ENCODE measurements at places on chromosomes 3 and 15.

- DNase-seq = no peak
Measured at GRCh38 chr15:65845826-65846519, 23.3 kb upstream of the RAB11A start.

DNA sequence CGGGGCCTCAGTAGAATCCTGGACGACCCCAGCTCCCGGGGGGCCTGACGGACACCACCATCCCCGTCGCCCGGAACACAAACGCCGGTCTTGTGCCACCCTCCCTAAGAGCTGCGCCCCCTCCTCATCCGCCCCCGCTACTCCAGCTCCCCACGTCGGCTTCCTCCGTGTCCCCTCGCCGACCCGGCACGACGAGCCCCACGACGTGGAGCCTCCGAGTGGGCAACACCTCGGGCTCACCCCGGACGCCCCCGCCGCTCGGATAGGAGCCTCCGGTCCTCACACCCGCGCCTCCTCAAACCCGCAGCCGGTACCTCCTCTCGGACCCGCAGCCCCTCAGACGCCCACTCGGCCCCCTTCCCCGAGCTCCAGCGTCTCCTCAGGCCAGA lies 525 bp downstream of the NPTN start:
- DNase-seq = no peak

DNA sequence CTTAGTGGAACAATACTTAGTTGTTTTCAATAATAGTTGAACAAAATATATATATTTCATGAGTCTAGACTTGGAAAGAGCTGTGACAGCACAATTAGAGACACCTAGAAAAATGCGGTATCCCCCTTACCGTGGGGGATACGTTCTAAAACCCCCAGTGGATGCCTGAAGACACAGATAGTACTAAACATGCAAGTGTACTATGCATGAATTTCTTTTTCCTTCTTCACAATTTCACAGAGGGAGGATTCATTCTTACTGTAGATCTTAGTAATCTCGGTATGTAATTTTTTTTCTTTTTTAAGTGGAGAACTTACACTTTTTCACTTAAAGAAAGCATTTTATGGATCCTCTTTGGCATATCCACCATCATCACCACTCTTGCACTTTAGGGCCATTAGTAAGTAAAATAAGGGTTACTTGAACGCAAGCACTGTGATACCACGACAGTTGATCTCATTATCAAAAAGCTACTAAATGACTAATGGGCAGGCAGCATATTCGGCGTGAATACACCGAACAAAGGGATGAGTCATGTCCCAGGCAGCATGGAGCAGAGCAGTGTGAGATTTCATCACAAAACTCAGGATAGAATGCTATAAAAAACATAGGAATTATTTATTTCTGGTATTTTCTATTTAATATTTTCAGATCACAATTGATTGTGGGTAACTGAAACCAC lies 72.3 kb upstream of the ZNF280D start:
- peak; percentile 70 for DNase-seq

GRCh38 chr3:122030381-122031122 lies 8.5 kb upstream of the ILDR1 start:
- peak; percentile 5 for DNase-seq

DNA sequence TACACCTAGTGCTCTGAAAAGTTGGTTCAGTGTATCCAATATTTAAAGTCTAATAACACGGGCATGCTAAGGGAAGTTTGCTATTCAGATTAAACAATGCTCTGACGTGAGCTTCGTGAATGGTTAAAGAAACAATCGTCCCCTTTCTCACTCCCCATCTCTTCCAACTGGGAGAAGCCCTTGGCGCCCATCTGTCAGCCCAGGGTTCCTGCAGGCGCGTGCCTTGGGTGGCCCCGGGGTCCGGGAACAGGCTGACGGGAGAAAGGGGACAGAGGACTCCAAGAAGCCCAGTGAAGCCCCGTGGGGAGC lies 413 bp downstream of the SEC22C start:
- no peak for DNase-seq

DNA sequence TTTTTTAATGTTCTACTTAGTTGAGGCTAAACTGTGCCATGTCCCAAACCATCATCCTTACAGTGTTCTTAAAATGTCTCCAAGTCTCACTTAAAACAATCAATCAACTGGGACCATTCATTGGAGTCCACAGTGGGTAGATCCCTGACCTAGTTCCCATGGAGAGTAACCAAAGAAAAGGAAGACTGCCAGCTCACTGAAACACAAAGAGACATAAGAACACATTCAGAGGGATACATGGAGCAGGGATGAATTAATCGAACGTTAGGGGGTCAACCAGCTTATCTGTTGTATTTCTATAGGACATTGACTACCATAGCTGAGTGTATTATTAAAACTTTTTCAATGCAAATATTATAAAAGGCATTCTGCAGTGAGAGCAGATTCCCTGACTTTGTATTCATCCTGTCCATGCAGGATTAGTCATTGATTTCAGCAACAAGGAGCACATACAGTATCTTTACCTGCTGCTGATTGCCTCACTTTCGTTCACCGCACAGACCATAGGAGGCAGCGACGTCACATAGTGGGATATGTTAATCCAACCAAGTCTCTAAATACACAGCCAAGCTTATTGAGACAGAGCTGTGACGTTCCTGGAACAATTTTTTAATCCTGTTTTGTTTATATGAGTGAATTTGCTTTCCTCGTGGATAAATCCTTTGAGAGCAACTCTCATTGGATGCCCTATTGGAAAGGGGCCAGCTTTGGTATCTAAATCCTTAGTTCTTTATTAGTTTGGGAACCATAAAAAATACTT lies 364.9 kb upstream of the RBMS3 start:
- peak; percentile 70 for DNase-seq

GRCh38 chr3:61812085-61812484 lies 250.7 kb downstream of the PTPRG start:
- DNase-seq = no peak

GRCh38 chr15:69914960-69915359 lies 182.8 kb downstream of the TLE3 start:
- DNase-seq = no peak

GRCh38 chr3:43013743-43014155 lies 34.6 kb downstream of the GASK1A start:
- no peak for DNase-seq

- DNase-seq = no peak
Measured at GRCh38 chr3:149781741-149782140, 10.6 kb downstream of the ANKUB1 start.

GRCh38 chr3:186166036-186166435 lies 57.1 kb upstream of the ETV5 start:
- no peak for DNase-seq

GRCh38 chr15:82730022-82730530 lies 20.4 kb upstream of the AP3B2 start:
- no peak for DNase-seq

- DNase-seq = no peak
Measured at GRCh38 chr3:55664387-55664786, 177.3 kb upstream of the WNT5A start.

DNA sequence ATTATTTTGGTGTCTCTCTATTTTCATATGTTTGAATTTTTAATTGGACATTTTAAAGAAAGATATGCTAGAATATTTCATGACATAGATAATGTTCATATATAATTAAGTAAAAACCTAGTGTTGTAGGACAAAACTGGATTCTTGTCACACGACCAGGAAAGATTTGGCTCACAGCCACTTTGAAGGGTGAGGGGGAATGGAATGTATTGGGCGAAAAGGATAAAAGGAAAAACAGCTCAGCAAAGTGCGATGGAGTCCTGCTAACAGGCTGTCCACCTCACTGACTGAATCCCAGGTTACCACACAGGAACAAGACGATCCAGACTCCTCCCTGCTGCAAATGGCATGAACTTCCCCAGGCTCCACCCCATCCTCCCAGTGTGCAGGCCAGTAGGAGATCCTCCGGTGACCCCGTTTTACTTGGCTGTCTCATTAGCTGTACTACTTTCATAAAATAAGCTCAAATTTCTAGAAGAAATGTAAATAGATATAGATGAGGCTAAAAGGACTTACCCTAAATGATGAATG lies 186.2 kb downstream of the CD47 start:
- no peak for DNase-seq

- DNase-seq = peak; percentile 32
Measured at GRCh38 chr3:38003371-38003816, 12.8 kb downstream of the VILL start.

DNA sequence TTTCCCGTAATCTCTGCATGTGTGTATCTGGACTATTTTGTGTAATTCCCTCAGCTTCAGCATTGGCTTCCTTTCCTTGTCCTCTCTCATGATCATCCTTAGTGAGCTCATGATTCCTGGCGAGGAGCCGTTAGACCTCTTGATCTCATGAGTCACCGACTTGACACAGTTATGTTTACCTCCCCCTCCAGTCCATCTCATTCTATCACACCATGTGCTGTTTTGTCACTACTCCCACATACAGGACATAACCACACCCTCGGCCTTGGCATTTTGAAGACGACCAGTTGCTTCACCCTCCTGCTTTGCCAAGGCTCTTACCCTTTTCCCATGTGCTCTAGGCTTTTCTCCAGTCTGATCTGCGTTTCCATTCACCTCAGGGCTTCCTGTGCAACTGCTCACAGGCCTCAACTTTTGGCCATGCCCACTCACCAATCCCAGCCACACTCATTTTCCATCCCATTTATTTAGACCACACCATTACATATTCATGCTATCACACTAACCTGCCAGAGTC lies 41.5 kb downstream of the CP start:
- peak; percentile 100 for DNase-seq

- no peak for DNase-seq
Measured at GRCh38 chr3:72126441-72127223, 341.7 kb upstream of the PROK2 start.

GRCh38 chr15:51969728-51970127 lies 1.9 kb downstream of the LEO1 start:
- DNase-seq = peak; percentile 2

DNA sequence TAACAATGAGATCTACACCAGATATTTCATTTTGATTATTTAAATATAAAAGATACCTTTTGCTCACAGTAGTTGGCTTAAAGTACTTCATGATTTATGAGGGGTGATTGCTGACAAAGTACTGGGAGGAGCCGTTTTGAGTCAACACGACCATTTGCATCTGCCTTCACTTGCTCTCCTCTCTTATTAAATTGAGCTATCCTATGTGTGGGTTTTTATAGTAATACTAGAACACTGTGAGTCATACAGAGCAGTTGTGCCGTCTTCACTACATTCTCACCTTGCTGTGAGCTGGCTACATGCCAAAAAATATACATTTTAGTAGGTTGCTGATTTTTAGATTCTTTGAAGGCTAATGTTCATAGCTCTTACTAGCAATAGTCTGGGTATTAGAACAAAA lies 161.2 kb downstream of the ALCAM start:
- no peak for DNase-seq

DNA sequence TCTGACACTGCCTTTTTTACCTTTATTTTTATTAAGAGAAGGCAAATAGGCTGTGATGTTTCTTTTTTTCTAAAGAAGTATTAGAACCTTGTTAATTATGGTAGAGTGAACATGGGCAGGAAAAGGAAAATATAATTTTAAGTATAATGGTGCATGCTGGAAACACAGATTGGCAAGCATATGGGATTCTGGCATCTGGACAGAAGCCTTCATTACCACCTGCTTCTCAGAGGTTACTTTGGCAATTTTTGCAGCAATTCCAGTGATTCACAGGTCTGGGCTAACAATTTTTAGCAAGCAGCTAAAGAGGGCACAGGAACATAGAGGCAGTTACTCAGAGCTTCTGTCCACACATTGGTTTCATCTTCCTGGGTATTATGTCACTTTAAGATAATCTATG lies 258.3 kb downstream of the DIPK2A start:
- peak; percentile 26 for DNase-seq

GRCh38 chr15:39628546-39629257 lies 47.8 kb downstream of the THBS1 start:
- no peak for DNase-seq

DNA sequence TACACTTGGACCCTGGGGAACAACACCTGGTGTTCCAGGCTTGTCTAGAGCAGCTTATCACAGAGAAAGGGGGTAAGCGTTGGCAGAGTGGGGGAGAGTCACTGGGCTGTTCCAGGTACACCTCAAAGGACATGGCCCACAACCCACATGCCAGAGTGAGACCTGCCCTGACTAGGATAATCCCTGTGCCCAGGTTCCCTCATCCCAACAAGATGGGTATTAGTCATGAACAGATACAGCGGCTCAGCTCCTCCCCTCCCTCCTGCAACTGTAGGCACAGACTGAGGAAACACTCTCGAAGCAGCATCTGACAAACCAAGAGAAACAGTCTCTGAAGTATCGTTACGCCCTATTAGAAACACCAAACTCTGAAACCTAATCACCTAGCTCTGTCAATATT lies 32.1 kb upstream of the RPS17 start:
- DNase-seq = no peak

DNA sequence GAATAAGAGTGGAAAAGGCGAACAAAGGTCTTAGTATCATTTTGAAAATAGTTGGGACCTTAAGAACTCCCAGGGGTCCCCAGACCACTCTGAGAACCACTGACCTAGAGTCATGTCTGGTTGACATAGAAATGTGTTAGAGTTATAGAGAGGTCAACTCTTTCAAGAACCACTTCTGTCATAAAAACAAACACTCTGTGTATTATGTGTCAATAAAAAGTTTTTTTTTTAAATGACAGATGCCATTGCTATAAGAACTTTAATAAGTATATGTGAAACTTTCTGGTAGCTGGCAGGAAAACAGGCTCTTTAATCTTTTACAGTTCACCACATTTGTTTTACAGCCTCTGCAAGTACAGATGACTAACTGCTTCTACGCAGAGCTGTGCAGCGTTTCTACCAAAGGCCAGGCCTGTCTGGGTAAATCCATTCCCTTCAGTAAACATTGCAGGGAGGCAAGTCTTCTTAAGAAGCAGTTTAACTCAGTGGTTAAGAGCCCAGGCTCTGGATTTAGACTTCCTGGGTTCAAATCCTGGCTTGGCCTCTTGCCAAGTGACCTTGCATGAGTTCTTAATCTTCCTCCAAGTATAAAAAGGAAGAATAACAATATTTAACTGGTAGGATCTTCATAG lies 56.6 kb downstream of the RFTN1 start:
- no peak for DNase-seq

DNA sequence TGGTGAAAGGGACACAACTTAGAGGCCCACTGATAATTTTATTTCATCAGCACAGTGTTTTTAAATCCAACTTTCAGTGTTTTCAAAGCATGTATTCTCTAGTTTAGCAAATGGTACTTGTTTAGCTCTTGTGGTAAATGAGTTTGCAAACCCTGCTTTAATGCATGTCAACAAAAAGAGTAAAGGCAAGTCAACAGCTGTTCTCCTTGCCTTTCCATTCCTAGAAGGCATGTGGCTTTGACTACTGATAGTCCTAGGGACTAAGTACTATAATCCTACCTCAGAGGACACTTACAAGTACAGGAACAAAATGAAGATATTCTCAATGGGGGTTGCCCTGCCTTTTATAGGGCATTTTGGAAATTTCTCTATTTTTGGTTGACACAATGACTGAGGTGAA lies 13.1 kb downstream of the NPTN start:
- DNase-seq = no peak

GRCh38 chr3:168260859-168261258 lies 165.1 kb upstream of the GOLIM4 start:
- DNase-seq = no peak
